Panc1 (cell line): ENCODE measurements at places on chromosomes 11 and 22.

DNA sequence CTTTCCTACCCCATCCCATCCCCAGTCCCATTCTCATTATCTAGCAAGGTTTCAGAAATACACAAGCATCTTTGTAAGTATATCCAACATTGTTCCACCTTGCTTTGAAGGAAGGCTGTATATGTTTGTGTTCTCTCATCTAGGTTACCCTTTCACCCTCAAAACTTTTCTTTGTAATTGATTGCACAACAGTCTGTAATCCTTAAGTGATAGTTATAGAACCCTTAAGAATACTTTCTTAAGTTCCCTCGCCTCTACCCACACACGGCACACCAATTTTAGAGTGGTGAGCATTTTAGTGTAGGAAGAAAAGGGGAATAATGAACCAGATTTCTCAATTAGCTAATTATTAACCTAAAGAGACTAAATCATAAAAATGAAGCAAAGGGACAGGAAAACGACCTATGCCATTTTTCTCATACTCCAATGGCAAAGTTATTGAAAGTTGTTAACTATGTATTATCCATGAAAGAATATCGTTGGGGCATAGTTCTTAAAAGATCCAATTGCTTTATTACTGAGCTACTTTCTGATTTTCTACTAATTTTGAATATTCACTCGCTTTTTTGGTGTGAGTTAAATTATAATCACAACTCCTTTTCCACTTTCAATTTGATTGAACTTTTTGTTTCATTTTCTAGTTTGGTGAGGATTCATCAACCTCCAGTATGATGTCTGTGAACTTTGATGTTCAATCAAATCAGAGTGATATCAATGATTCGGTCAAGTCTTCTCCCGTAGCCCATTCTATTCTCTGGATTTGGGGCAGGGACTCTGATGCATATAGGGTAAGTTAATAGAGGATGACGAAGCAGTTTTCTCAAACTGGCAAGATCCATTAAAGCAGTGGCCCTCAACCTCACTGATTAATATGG, 44.9 kb downstream of the TTC17 start:
- no peak for DNase-seq

GRCh38 chr22:37174964-37175363, 13.1 kb downstream of the C1QTNF6 start:
- DNase-seq, result no peak

DNA sequence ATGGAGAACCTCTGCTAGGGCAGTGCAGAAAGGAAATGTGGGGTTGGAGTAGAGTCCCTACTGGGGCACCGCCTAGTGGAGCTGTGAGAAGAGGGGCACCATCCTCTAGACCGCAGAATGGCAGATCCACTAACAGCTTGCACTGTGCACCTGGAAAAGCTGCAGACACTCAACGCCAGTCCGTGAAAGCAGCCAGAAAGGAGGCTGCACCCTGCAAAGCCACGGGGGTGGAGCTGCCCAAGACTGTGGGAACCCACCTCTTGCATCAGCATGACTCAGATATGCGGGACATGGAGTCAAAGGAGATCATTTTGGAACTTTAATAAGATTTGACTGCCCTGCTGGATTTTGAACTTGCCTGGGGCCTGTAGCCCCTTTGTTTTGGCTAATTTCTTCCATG, 8.7 kb downstream of the TSKU start:
- DNase-seq, result no peak

DNA sequence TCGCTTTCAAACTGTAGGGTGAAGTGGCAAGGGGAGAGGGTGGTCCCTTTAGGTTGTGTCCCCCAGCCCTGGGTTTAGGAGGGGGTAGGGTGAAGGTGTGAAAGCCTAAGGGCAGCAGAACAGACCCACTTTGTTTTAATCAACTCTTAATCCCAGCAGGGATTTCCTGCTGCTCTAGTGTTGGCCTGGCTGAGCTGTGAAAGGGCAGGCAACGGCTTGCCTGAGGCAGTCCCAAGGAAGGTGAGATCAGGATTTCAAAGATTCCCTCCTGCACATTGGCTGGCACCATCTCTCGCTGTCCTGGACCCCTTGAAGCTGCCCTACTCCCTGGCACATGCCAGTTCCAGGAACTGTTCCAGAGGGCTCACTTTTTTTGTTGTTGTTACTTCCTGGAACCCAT, 221.3 kb downstream of the INSC start:
- DNase-seq, result no peak

GRCh38 chr11:35802672-35803071, 140.1 kb downstream of the TRIM44 start:
- DNase-seq, result no peak

DNA sequence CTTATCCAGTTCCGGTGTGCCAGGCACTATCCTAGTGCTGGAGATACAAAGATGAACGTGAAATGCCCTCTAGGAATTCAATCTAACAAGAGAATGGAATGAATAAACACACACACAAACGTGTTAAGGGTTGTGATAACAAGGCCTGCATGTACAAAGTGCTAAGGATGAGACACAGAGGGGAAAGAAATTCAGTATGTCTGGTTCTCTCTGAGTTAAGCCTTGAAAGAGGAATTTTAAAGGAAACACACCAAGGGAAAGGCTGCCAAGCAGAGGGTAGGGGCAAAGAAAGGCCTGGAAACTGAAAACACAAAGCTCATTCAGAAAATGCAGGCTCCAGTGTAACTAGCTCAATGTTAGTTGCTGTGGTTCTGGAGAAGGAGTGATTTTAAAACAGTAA, 4.2 kb downstream of the CHKA start:
- DNase-seq, result no peak

- DNase-seq, result no peak
Observed at GRCh38 chr11:128164080-128164741, 423.1 kb downstream of the ETS1 start.

DNA sequence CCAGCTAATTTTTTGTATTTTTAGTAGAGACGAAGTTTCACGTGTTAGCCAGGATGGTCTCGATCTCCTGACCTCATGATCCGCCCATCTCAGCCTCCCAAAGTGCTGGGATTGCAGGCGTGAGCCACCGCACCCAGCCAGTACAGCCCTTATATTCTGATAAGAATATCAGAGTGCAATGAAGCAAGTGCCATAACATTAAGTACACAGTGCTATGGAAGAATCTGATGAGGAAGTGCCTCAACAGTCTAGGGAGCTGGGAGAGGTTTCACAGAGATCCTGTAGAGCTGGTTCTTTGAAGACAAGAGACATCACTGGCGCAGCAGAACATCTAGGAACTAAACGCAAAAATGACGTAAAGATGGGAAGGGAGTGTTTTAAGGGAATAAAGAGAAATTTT, 2.1 kb downstream of the RTCB start:
- DNase-seq, result no peak
